ENCODE measurements at places on chromosomes 11 and 22.

- no peak for DNase-seq
These were observed 8.5 kb downstream of the CCDC88B start for GRCh38 chr11:64348383-64349024.

- DNase-seq = no peak
These were observed 273.5 kb upstream of the MPPED2 start for GRCh38 chr11:30859669-30860068.

DNA sequence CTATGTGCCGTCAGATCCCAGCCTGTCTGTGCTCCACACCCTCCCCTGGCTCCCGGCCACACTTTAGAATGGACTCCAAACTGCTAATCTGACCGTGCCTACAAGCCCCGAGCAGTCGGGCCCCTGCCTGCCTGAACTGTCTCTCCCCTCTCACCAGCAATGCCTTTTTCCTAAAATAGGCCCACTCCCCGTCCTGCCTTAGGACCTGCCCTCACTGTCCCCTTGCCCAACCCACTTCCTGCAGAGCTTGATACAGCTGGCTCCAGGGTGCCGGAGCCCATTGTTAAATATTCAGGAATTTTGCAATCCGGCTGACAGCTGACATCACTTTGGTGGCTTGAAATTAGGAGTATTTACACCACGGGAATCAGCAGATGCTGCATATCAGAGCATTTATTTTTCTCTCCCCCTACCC, 21.4 kb downstream of the MN1 start:
- DNase-seq = no peak

- no peak for DNase-seq
These were observed 11.7 kb downstream of the MRTFA start for GRCh38 chr22:40624770-40625169.

DNA sequence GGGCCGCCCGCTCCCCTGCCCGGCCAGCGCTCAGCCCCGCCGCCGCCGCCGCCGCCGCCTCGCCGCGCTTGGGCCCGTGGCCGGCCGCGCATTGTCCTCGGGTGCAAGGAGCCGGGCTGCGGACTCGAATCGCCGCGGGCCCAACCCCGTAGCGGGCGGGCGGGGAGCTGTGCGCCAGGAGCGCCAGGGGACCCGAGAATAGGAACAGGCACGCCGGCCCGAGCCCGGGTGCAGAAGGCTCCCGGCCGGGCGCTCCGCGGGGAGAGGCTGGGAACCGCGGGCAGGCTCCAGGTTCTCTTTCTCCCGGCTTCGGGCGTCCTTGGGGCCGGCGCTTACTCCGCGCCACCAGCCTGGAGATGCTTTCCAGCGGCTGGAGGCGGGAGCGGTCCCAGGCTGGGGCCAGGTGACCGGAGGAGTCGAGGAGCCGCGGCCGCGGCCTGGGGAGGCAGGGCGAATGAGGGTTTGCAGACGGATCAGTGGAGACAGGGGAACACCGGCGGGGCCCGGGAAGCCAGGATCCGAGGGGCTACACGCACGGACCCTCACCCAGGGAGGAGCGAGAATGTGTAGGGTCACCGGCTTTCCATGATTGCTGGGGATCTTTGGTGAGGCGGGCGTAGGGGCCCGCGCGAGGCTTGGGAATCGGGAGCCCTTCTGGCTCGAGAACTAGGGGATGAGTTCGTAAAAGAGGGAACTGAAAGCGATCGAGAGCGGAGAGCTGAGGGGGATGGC, 726 bp downstream of the PKNOX2 start:
- DNase-seq = peak; percentile 54

GRCh38 chr11:74860743-74861142, 88.1 kb downstream of the XRRA1 start:
- DNase-seq = no peak

DNA sequence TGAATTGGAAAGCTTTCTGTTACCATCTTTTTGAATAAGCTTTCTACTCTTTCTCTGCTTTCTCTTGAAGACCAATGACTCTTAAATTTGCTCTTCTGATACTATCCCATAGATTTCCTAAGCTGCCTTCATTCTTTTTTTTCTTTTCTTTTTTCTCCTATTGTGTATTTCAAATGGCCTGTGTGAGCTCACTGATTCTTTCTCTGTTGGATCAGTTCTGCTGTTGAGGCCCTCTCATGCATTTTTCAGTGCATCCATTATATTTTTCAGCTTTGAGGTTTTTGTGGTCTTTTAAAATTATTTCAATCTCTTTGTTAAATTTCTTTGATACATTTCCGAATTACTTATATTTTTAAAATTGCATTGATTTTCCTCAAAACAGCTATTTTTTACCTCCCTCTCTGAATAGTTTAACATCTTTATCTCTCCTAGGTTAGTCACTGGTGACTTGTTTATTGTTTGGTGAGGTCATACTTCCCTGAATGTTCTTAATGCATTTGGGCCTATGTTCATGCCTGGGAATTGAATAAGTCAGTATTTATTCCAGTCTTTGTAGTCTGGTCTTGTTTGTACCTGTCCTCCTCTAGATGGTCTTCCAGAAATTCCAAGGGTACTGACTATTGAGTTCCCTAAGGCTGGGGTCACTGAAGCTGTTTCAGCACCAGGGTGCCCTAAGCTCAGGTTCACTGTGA, 110.6 kb upstream of the SERPIND1 start:
- no peak for DNase-seq

DNA sequence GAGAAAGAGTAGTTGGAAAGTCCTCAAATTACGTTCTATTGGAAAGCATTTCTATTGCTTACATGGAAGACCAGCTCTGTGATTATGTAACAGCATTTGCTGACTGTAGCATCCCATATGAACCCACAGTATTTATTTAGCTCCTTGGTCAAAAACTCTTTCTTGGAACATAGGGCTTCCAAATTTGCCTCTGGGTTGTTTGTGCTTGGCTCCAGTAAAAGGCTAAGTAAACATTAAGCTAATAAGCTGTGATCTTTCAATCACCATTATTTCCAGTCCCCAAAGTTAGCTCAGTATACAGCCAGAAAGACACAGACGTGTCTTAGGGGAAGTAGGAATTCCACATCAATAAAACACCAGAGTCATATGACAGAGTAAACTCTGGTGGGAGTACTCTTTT, 668.8 kb downstream of the DLG2 start:
- DNase-seq = no peak

GRCh38 chr11:26649884-26650283, 72.0 kb downstream of the SLC5A12 start:
- DNase-seq = peak; percentile 59

All from NCI-H1105 (cell line).